ENCODE measurements at places on chromosomes 4 and X. TPM values are rescaled to one million over a fixed set of nuclear protein-coding genes. Genes with fewer than 3 reads are reported as not detected.

ARAF gene
- 12.3 TPM for total RNA-seq

OTUD6A gene
- total RNA-seq: under 0.01 TPM

NXT2 gene
- 14.3 TPM for total RNA-seq

UBE2A gene
- 28.0 TPM for total RNA-seq

USP51 gene
- 2.5 TPM for total RNA-seq

TCEAL6 gene
- not detected for total RNA-seq

FAM199X gene
- total RNA-seq: 27.9 TPM

RHOH gene
- total RNA-seq: not detected

MAP7D2 gene
- under 0.01 TPM for total RNA-seq

PRDM8 gene
- 10.1 TPM for total RNA-seq

NMU gene
- total RNA-seq: 1.3 TPM

CABS1 gene
- not detected for total RNA-seq

EPGN gene
- 1.1 TPM for total RNA-seq

AFF2 gene
- total RNA-seq: 0.22 TPM

UBQLN2 gene
- total RNA-seq: 9.3 TPM

TCEAL1 gene
- 17.4 TPM for total RNA-seq

ITIH6 gene
- total RNA-seq: not detected

FSTL5 gene
- total RNA-seq: 0.50 TPM

ALPK1 gene
- 38.3 TPM for total RNA-seq

CFAP99 gene
- not detected for total RNA-seq

DIPK2B gene
- 0.11 TPM for total RNA-seq

MBNL3 gene
- 1.5 TPM for total RNA-seq

CENPVL1 gene
- not detected for total RNA-seq

Data from uterine smooth muscle cell (primary cell).